Aorta (tissue), 5 donors: ENCODE measurements at places on chromosomes 5 and 9.
A peak's percentile ranks its signal among the peaks of the same experiment; 100 is the strongest.

DNA sequence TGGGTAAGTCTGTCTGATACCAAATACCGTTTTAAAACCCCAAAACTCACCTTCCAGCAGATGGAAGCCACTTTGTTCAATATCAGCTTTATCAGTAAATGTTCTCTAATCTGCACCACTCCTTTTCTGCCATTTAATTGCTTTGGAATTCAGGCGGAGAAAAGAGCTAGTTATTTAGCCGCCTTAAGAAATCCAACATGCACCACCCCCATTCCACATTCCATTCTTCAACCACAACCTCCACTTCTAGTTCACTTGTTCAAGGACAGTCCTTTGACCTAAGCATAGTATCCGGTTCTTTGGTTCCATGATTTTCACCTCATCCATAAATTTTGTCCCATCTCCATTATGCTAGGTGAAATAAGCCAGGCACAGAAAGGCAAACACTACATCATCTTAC, 240.1 kb downstream of the DNAH5 start:
- no peak for DNase-seq

DNA sequence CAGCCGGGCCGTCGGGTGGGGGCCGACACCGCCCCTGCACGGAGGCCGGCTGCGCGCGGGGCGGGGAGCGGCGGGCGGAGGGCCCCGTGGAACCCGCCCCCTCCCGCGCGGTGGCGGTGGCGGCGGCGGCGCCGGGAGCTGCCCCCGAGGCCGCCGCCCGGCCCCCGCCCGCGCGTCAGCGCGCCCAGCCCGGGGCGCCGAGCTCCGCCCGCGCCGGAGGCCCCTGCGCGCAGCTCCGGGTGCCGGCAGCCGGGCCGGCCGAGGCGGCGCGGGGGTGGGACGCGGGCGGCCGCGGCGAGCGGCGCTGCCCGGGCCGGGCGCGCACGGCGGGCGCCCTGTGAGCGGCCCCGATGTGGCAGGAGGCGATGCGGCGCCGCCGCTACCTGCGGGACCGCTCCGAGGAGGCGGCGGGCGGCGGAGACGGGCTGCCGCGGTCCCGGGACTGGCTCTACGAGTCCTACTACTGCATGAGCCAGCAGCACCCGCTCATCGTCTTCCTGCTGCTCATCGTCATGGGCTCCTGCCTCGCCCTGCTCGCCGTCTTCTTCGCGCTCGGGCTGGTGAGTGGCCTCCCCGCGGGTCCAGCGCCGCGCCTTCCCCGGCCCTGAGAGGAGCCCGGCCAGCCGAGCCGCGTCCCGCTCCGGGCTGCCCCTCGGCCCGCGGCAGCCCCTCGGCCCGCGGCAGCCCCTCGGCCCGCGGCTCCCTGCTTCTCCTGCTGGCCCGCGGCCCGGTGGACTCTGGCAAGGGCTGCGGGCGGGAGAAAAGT, at the start of gene ADCY2:
ADCY2 (plus strand) TSS at position 192 of the 766 bp plus-strand sequence; CDS start at position 351, 159 bp downstream.
- peak; percentile 79 for DNase-seq

- no peak for DNase-seq
These were observed 137.5 kb downstream of the KCTD16 start for GRCh38 chr5:144308174-144308573.

DNA sequence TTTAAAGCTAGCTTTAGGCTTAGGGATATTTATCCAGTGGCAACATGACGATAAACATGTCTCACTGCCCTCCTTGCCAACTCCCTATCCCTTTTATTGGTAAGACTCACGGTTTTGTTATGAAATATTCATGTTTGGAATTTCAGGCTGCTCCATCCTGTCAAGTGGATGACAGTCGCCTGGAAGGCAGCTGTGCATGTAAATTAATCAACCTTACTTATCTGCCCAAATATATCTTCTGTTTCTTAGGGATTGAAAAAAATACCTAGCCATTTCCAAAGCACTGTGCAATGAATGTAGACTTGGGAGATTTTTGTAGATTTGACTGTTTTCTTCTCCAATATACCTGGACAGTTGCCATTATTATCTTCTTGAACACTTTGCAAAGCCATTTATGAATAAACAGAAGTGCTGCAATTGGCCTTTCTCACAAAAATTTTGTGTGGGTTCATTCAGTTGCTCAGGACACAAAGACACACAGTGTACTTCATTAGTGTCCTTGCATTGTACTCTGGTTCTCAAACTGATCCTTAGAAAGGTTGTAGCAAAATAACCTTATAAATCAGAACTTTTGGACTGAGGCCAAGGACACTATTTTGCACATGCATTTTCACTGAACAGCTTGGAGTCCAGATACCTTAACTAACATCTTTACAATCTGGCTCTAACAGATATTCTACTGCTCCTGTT, 889.4 kb upstream of the SEMA6A start:
- no peak for DNase-seq

DNA sequence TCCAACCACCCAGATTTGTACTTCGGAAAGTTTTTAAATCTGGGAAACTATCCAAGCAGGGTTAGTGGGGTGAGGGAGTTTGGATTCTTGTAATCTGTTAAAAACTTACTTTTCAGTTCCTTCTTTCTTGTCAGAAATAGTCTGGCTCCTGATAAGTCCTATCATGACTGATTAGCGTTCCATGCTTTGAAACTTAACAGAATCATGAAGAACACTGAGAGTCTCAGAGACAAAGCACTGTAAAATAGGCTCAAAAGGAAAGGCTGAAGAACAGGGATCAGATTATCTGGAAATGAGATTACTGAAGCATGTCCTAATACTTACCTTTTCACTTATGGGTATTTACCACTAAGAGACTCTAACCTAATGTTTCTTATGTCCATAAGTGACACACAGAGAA, 242.5 kb downstream of the ARRDC3 start:
- DNase-seq, result no peak

- no peak for DNase-seq
These were observed 39.8 kb upstream of the COL5A1 start for GRCh38 chr9:134601764-134602163.

- DNase-seq, result no peak
These were observed 15.4 kb downstream of the ZNF622 start for GRCh38 chr5:16450163-16450562.

DNA sequence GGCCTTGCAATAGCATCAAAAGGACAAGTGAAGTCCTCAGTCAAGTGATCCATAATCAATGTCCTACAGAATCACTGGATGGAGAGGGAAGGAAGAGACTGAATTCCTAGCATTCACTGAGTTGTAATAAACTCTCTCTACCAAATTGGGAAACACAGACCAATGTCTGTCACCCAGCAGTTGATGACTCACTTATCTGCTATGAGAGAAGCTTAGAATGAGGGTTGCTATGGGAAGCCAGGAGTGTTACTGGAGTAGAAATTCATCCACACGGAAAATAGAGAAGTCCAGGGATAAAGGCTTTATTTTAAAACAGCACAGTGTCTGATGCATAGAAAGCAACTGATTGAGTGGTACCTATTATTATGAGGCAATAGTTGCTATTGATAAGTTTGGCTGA, 407.4 kb downstream of the BRINP1 start:
- no peak for DNase-seq

DNA sequence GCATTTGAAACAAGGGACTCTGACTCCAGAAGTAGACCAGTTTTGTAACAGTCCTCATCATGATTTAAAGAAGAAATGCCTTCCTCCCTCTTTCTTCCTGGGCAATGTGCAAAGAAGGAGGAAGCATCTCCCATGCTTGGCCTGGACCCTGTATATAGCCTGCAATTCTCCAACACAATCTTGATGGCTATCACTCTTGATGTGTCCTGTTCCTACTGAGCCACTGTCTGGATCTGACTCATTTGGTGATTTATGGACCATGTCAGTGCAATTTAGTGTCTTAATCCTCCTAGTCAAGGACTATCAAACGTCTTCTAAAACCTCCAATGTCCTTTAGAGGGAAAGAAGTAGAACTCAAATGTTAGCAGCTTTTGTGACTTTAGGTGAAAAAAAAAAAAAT, 697.3 kb downstream of the TLR4 start:
- DNase-seq, result no peak

DNA sequence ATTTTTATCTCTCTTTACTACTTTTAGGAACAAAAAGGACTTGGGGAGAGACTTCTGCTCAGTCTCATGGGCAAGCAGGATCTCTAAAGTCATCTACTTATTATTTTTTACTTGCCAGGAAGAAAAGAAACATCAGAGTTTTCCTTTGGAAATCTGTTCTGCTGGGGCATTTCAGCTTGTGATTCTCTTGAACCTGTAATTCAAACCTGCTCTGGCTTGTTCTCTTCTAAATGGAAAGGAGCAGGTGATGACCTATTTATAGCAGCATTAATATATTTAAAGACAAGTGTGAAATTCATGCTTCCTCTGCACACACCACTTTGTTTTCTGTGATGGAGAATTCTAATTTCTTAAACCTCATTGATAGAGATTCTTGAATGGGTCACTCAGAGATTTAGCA, 2.0 kb downstream of the ADCY2 start:
- no peak for DNase-seq

GRCh38 chr5:14263699-14264098, 120.6 kb downstream of the TRIO start:
- no peak for DNase-seq

GRCh38 chr5:4540375-4541173, 599.6 kb upstream of the ADAMTS16 start:
- no peak for DNase-seq
